Activated CD4-positive, CD25-positive, alpha-beta regulatory T cell treated with anti-CD3 and anti-CD28 coated beads, Interleukin-2, amount 50 U/mL, for 72 hours (primary cell): ENCODE measurements at places on chromosomes 11 and 22.
A peak's percentile ranks its signal among the peaks of the same experiment; 100 is the strongest.

GRCh38 chr11:132072858-132073211 is 702.4 kb downstream of the NTM start:
- no peak for DNase-seq

GRCh38 chr11:64571050-64571409 is 20.0 kb upstream of the SLC22A12 start:
- no peak for DNase-seq

GRCh38 chr22:19942157-19943081 is 801 bp upstream of the TXNRD2 start:
- no peak for DNase-seq

- no peak for DNase-seq
Observed at GRCh38 chr11:76249195-76249741, 43.0 kb upstream of the WNT11 start.

GRCh38 chr22:45917146-45917545 is 59.8 kb downstream of the WNT7B start:
- DNase-seq = no peak

DNA sequence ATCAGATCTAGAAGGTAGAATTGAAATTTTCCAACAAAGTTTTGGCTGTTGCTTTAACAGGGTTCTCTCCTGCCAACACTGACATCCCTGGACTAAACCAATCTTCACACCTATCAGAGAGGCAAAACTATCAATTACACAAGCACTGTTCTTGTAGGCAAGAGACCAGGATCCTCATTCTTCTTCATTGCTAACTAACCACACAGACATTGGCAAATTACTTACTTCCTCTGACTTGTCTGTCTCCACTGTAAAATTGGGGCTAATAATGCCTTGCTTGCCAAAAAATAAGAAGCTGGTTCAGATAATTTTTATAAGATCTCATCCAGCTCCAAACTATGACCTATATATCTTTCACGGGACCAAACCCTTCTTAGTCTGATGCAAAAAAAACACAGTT is 93.8 kb upstream of the DDI1 start:
- DNase-seq = no peak

DNA sequence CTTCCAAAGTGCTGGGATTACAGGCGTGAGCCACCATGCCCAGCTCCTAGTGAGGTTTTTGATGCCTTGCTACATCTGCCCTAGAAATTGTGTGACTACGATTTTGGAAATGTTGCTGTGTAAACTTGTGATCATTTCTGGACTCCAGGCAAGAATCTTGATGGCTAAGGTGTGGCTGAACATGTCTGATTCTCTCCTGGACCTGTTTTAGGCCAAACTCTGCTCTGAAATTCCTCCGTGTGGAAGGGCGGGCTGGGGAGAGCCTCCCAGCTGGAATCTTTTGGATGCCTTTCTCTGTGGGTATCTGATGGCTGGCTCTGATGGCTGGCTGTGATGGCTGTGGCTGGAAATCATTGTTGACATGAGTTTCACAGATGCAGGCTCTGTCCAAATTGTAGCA is 8.2 kb downstream of the PNPLA3 start:
- no peak for DNase-seq

GRCh38 chr11:42249401-42249800 is 789.9 kb upstream of the LRRC4C start:
- DNase-seq = no peak

GRCh38 chr11:116732271-116733042 is 40.3 kb downstream of the BUD13 start:
- DNase-seq = peak; percentile 64

DNA sequence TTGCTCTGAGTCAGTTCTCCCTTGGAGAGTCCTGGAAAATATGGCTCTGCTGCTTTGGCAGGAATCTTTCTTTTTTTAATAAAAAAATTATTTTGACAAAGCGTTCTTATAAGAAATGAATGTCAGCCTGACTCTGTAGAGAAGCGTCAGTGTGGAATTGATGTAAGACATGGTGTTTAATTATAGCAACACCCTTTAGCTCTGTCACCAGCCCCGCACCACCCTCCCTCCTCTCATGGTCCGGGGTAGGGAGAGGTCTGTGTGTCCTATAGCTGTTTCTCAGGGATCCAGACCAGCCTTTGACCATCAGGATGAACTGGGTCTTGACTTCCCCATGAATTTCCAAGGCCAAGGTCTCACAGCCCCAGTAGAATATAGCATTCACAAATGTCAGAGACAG is 120.6 kb downstream of the CHST1 start:
- DNase-seq = no peak

DNA sequence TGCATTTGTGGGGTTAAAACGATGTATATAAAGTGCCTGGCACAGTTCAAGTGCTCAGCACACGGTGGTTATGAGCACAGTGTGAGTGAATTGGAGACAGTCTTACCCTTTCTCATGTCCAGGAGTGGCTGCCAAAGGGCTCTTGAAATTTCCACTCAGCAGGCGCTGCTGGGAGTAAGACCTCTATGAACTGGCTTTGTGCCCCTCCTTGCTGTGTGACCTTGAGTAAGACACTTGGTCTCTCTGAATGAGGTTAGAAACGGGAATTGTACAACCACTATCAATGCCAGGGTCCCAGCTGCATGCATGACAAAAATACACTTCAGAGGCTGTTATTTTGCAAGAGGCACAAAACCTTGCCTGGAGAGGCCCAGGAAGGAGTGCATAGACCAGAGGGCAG is 86.6 kb downstream of the TSPAN18 start:
- DNase-seq = no peak

GRCh38 chr11:125990244-125990643 is 44.4 kb downstream of the VSIG10L2 start:
- no peak for DNase-seq

GRCh38 chr11:31608995-31609394 is 99.4 kb downstream of the ELP4 start:
- DNase-seq = no peak

DNA sequence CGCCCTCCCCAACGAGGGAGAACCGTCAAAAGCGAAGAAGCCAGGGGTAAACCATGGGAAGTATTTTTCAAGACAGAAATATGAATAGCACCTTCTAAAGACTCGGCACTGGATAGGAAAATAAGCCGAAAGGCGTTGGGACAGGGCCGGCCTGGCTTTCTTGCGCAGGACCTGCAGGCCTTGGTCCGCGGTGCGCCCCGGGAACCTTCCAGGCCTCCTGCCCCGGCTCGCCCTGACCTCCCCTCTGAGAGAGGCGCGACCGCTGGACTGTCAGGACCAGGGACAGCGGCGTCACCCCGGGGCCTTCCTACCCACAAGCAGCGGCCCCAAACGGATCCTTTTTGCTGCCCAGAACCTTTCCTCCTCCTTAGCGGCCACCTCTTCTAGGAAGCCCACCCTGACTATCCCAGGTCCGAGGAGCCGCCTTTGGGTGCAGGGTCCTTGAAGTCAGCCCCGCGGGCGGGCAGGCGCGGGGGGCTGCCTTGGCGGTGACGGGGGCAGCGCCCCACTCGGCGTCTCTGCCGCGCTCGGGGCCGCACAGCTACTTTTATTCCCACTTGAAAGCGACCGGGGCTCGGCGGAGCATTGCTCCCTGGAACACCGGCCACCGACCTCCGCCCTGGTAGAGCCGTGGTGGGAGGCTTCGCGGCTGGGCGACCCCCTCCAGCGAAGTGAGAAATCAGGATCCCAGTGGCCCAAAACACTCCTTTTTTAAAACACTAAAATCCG is 650 bp upstream of the MAPK11 start:
- peak; percentile 72 for DNase-seq

DNA sequence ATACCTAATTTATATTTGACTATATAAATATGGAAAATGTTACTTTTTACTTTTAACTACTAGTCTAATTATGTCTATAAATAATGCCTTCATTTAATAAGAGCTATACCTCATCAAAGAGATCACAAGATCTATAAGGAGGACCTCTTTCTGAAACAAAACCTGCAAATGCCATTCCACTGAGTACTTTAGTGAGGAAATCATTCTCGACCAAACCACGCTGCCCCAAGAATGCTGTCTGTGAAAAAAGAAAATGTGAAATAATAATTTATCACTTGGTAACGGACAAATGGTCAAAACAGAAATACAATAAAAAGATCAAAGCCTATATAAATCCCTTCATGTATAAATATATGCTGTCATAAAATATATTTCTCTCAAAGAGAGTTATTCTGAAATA is 301.7 kb downstream of the SBF2 start:
- no peak for DNase-seq

DNA sequence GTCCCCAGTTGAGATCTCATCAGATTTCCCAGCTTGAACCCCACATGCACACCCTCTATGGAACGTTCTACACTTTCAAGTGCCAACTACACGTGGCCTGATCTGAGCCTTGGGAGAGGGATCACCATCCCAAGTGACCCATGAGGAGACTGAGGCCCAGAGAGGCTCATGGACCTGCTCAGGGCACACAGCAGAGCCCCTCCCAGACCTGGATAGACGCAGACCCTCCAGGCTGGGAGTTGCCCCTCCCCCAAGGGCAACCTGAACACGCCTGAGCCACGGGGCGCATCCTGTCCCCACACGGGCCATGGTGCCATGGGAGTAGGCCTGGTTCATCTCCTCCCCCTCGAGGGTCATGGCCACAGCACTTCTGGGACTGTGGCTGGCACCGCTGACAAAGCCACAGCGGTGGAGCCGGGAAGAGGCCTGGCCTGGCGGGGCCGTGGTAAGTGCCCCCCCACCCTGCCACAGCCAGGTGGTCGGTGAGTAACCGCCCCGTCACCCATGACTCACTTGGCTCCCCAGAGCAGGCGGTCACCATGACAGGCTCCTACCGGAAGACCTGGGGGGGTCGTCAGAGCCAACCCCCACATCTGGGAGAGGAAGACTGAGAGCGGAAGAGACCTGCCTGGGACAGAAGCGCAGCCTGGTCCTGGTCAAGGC is 8.1 kb downstream of the WNT7B start:
- DNase-seq = no peak

GRCh38 chr11:77472991-77473800 is 698 bp downstream of the PAK1 start:
- DNase-seq = peak; percentile 36

DNA sequence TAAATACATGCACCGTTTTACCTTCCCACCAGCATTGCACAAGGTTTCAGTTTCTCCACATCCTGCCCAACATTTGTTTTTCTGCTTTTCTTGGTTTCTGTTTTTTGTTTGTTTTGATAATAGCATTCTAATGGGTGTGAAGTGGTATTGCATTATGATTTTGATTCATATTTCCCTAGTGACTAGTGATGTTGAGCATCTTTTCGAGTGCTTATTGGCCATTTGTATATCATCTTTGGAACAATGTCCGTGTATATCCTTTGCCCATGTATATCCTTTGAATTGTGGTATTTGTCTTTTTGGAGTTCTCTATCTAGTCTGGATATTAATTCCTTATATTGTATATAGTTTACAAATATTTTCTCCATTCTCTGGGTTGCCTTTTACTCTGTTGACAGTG is 2914.8 kb upstream of the OR11H1 start:
- DNase-seq = no peak

DNA sequence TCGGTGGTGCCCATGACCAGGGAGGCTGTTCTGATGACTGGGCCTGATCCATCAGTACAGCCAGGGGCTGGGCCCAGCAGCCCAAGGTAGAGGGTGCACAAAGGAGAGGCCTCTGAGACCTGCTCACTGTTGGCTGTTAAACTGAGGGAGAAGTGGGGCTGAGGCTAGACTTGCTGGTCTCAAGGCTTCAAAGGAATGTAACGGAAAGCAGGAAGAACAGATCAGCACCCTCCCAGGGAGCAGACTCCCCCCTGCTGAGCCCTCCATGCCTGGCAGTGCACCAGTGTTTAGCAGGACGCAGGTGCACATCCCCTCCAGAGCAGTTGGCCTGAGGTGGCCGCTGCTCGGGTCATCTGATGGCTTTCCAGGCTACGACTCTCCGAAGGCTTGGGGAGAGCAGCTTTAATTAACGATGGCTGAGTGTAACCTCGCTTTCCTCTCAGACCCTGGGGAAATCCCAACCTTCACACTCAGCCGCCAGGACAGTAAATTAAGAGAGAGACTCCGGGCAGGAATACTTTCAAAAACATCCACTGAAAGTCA is 255.7 kb upstream of the NARS2 start:
- DNase-seq = no peak
